Right lung (tissue), 10 donors: ENCODE measurements at places on chromosomes 2 and 18.

DNA sequence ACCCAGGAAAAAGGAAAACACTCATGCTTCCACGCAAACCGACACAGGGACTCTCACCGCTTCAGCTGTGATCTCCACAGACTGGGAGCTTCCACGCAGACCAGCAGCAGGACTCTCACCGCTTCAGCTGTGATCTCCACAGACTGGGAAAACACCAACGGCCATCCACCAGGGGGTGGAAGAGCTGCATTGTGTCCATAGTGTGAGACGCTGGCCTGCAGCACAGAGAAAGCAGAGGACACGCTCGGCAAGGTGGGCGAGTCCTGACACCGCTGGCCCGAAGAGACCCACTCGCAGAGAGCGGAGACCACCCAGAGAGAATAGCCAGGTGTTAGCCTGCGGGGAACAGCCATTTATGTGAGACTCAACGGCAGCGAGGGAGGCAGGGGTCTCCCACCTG, 42.5 kb upstream of the NFATC1 start:
- DNase-seq, result no peak

DNA sequence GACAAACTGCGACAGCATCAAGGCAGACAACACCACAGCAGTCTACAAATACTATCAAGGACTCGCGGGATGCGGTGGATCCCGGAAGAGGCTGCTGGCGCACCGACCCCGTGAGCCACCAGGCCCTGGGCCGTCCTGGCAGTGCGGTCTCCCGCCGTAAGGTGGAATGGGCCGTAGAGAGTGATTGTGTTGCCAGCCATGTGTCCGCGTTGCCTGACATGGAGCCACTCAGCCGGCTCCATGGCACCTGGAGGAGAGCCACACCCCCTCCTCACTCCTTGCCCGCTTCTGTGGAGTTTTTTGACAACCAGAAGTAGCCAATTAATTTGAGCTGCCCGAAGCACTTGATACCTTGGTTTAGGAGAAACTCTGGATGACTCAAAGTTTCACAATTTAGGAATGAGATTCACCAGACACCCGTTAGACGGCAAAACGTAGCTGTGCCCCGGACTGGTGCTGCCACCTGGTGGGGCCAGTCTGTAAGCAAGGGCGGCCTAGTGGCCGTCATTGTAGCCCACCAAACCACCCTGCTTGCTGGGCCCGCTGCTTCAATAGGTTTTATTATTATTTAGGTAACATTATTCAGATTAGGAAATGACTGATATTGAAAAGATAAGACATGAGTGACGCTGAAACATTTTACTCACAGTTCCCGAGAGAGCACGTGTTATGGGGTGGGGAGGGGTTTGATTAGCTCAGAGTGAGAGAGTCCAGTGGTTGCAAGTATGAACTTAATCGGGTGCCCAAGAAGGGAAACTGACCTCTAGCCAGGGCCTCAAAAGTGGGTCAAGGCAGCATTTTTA, 10.2 kb upstream of the IMP4 start:
- peak; percentile 60 for DNase-seq

GRCh38 chr2:146437712-146438111, 1407.1 kb upstream of the ACVR2A start:
- DNase-seq, result no peak

DNA sequence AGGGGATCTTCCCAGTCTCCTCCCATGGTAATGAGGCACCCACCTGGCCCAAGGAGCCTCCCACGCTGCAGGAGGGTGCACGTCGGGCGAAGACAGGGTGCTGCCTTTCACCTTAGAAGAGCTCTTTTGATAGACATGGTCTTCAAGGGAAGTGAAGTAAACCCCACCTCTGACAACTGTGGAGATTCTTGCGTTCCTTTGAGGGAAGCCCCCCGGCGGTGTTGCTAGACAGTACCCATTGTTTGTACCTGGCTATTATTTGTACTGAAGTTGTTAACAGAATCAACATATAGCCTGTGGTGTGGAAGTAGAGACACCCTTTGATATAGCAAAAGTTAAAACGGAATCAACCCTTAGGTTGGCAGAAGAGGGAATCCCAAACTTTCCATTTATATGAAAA, 648.0 kb downstream of the GALR1 start:
- no peak for DNase-seq

GRCh38 chr2:170548304-170548703, 166.8 kb upstream of the SP5 start:
- DNase-seq, result no peak

DNA sequence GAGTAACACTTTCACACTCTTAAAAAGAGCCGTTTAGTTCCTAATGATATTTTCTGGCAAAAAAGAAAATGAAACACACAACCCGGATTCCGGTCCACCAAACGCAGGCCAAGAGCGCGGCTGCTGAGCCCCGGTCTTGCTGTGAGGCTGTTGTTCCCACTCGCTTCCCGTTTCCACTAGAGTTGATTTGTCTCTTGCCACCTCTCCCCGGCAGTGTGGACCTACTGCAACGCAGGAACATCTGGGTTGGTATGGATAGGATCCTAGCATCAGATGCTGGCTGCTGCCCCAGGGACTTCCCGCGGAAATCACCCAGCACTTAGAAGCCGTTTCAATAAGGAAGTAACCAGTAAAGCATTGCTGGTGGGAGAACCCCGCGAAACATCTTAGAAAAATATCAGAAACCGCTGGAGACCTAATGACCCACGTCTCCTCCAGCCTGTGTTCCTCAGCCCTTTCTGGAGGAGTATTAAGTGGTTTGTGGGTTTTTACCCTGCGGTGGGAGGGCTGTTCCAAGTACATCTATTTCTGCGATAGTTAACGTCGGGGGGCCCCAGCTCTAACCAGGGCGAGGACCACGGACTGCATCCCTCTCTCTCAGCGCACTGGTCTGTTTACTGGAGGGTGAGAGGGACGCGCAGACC, 939 bp downstream of the DOCK10 start:
- DNase-seq, result peak; percentile 35

DNA sequence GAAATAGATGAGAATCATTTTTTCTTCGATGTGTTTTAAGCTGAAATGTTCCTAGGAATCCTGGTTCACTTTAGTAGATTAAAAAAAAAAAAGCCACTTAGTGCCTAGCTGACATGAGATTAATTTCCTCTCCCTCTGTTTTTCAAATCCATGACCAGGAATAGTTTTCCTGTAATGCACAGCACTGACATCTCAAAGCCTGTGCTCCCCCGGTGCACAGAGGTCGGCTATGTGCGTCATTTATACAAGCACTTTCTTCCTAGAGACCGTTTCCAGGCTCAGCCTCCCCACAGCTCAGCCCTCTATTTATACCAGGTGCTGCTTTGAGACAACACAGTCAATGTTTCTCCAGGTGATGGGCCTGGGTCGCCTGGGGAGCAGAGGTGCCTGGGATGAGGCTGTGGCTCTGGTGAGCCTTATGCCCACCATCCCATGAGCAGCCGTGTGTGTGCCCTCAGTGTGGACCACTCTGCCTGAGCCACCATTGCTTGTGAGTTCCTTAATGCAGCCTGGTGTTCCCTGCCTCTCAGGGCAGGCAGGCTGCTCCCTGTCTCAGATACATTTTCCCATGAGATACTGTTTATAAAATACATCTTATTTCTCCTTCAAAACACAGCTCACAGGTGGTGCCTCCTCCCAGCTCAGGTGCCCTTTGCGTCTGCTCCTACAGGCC, 515.7 kb upstream of the HS6ST1 start:
- DNase-seq, result no peak

GRCh38 chr18:13464432-13465123, 246.0 kb downstream of the LDLRAD4 start:
- no peak for DNase-seq

GRCh38 chr2:175143191-175143590, 24.8 kb downstream of the ATF2 start:
- DNase-seq, result no peak

DNA sequence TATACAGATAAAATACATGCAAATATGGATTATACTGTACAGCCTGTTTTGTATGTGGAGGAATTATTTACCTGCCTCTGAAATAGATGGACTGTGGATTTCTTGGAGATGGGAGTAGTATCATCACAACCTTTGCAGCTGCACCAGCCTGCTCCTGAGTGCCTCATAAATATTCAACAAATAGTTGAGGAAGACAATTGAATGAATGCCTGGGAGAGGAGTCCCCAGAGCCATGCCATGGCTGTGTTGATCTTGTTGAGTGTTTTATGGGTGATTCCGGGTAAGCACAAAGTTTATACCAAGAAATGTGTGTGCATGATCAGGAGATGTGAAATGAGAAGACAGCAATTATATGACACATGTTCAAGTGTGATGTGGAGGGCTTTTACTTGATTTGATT, 225.0 kb downstream of the FHOD3 start:
- DNase-seq, result no peak

DNA sequence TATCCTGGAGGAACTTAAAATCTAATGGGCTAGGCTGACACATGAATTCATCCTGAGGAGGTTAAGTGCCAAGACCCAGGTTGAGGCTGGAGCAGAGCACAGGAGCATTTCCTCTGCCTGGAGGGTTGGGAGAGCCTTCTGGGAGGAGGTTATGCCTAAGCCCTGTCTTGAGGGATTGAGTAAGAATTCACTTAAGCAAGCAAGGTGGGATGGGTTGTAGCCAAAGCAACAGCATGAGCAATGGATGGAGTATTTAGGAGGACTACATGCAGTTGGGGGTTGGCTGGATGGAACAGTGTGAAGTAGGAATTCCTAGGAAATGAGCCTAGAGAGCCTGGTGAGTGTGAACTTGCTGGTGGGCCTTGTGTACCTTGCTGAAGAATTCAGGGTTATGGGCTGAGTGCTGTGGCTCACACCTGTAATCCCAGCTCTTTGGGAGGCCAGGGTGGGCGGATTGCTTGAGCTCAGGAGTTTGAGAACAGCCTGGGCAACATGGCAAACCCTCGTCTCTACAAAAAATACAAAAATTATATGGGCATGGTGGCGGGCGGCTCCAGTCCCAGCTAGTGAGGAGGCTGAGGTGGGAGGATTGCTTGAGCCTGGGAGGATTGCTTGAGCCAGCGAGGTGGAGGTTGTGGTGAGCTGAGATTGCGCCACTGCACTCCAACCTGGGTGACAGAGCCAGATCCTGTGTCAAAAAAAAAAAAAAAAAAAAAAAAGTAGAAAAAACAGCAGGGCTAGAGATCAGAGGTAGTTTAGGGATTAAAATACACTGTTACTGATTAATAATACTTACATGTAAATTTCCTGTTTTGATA, 22.2 kb downstream of the TANC1 start:
- no peak for DNase-seq

GRCh38 chr2:17296686-17297085, 221.6 kb downstream of the RAD51AP2 start:
- no peak for DNase-seq

DNA sequence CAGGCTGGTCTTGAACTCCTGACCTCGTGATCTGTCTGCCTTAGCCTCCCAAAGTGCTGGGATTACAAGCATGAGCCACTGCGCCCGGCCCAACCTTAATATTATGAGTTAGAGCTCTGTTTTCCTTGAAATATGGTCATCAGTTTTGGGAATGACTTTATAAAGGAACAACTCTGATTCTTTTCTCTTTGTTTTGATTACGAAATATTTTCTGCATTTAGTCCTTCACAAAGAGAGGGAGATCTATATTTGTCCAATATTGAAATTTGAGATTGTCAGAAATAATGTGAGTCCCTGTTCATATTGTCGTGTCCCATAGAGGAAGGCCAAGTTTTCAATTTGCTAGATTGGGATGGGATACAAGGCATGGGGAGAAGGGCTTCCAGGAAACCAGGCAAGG, 3.1 kb downstream of the SMYD5 start:
- DNase-seq, result no peak

DNA sequence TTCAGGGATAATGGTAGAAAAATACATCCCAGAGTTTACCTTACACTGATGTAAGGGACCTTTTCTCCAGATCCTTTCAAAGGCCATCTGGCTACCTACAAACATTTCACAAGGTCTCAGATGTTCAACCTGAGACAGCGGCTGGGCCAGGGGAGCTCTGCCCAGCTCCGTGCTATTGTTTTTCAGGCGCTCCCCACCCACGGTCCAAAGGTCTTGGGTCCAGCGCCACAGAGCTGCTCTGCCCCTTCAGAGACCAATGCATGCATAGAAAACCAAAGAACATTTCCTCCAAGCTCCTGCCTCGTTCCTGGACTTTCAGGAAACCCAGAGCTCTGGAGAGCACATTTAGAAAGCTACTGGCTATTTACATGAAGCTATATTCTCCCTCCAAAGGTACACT, 40.3 kb downstream of the COPS8 start:
- no peak for DNase-seq

DNA sequence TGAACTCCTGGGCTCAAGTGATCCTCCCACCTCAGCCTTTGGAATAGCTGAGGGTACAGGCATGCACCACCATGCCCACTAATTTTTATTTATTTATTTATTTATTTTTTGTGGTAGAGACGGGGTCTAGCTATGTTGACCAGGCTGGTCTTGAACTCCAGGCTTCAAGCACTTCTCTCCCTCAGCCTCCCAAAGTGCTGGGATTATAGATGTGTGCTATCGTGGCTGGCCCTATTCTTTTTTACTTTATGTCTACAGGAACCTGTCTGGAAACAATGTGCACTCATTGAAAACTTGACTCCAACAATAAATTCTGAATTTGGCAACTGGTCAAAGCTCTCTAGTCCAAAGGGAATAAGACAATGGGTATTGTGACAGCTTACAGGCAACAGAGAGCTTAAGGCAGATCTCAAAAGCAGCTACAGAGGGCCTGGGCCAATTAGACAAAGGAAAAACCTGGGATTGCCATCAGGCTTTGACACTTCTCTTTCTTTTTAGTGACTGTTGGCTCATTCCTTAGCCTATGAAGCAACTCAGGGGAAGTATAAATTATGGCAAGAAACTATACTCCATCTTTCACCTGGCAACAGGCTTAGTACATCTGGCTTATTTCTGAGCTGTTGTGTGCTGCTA, 55.1 kb upstream of the RAPGEF4 start:
- no peak for DNase-seq

- DNase-seq, result no peak
These were observed 617.3 kb upstream of the LRATD1 start for GRCh38 chr2:14015113-14015630.

DNA sequence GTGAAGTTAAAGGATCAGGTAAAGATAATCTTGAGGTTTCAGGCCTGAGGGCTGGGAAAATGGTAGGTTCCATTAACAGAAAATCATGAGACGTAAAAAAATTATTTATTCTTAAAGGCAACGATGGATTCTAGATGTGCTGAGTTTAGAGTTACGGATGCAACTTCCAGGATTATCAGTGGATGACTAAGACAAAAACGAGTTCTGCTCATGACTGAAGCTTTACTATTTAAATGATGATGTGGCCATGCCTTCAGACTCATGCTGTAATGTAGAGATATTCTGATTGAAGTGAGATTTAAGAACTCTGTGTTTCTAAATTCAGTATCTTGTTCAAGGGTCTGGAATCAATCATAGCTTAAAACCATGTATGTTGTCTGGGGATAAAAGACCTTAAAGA, 5.0 kb downstream of the TMEM237 start:
- no peak for DNase-seq
